CD4-positive, alpha-beta T cell treated with Interleukin-12 subunit alpha and Interleukin-12 subunit beta, for 1 hour (primary cell): ENCODE measurements at places on chromosomes 1 and 21.

DNA sequence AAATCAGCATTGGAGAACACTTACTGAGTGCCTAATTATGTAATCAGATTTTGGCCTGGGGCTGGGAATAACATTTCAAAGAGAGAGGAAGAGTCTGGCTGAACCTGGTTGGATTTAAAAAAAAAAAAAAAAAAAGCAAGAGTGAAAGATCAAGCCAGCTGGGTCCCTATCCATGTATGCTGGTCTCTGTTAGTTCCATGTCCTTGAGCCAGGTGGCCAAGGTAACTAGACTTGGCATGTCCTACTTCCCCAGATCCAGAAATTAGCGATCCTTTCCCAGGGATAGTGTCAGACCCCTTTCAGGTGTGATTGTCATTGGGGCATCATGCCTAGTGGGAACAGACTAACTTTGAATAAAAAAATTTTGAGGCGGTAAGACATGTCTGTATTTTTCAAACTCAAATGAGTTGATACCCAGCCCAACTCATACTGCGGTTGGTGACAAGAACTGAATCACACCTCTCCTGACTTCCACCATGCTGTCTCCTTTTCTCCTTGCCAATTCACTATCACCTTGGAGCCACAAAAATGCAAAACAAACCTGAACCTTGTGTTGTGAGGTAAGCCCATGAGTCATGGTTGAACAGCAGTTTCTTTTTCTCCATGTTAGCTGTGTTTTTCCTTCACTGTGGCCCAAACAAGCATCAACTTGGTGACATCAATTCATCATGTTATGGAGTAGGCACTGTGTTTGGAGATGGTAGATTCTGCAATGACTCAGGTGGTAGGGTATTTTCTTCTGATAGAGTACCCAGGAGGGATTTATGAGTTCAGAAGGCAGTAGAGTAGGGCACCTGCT, 24.5 kb upstream of the PPP2R5A start:
- no peak for DNase-seq

DNA sequence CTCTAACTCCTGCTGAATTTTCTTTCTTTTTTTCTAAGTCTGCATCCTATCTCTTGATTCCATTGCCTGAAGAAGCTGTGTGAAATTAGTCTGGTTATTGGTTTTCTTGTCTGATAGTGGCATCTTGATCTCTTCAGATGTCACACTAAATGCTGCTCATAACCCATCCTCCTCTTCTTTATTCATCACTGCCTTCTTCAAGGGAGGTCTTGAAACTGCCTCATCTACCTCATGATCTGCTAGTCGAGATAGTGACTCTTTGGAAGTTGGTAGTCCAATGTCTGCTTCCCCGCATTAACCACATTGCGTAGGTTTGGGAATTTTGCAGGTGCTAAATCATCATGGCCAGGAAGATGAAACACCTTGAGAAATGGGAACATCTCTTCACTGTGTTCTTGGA, 15.7 kb downstream of the DYRK3 start:
- DNase-seq = no peak

GRCh38 chr1:189616893-189617292, 860.8 kb downstream of the BRINP3 start:
- no peak for DNase-seq

DNA sequence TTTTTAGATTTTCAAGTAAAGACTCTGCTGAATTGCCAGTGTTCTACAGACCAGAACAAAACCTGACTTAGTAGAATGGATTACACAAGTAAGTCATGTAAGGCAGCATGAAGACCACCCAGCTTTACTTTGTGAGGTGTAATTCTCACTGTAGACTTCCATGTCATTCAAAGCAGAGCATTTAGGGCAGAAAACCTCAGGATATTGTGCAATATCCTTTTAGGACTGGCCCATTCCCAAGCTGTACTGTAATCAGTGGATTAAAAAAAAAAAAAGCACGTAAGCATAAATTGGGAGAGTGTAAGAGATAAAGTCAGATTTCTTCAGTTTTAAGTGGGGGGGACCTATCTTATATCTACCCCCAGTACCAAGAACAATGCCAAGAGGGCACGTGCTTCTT, 380.5 kb upstream of the PRMT6 start:
- DNase-seq = no peak

GRCh38 chr1:14740016-14740415, 141.5 kb downstream of the KAZN start:
- no peak for DNase-seq

DNA sequence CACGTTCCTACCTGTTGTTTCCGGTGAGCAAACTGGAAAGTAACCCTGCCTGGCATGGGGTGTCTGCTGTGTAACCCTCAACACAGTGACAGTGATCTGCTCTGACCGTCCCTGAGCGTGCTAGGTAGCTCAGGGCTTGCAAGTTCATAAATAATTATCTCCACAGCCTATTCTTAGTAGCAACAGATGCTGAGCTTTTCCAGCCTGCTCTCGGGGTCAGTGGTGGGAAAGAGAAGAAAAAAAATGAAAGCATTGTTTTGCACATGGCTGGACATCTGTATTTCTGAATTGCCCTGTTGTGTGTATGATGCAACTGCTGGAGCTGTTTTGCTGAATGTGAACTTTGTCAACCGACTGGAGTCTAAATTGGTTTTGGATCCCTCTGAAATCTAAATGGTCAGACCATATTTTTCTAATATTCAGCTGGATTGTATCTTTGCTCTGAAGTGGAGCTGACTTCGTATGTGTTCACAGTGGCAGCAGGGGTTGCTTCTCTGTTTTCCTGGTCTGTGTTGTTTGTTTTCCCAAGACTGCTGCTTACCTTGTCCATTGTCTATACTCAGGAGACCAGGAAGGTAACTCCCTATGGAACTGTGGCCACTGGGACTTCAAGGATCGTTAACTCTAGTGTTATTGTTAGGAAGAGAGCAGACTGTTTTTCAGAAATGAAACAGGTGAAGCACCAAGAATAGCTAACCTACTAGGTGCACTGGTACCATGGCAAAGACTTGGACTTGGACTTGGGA, 27.0 kb downstream of the TGFB2 start:
- DNase-seq = no peak

DNA sequence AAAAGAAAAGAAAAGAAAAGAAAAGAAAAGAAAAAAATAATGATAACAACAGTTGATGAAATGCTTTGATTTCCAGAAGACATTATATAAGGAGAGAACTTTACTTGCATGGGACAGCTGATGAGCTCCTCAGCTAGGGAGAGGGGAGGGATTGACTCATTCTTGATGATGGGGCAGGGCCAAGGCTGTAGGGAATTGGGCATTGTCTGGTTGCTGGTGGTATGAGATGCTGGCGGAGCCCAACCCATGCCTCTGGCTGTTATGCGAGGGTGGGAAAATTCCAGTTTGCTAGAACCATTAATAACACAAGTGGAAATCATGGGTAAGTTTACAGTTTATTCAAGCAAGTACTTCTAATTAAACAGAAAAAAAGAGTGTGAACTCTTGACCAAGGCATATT, 36.0 kb upstream of the KIF26B start:
- no peak for DNase-seq

DNA sequence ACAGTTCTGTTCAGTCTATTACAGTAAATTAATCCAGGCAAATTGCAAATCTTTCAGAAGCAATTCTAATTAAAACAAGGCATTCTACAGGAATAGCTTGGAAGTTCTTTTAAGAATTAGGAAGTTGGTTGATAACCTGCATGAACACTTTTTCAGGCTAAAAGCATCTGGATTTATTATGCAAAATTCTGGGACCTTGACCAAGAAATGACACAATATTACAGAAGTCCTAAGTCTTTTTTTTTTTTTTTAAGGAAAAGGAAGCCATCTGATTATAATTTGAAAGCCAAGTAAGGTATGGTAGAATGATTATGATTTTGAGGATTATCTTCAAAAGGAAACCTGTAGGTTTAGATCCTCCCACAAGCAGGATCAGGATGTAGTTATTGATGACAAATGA, 74.7 kb upstream of the KCNK2 start:
- no peak for DNase-seq

DNA sequence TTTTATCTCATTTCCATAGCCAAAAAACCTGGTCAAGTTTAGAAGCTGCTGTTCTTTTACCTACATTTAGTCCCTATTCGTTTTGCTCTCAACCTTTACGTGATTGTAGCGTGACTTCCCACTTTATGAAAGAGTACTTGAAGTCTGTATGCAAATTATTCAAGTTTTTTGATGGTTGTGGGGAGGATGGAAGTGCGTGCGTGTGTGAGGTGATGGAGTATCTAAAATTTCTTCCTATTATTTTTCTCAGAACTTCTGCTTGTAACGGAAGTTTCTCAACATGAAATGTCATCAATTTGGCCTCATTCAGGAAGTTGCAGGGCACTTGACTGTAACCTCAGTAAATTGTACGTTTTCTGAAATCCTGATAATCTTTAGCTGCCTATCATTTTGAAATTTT, 64.0 kb downstream of the SAMSN1 start:
- DNase-seq = peak; percentile 45

GRCh38 chr1:203117611-203118575, 9.6 kb upstream of the ADORA1 start:
- peak; percentile 4 for DNase-seq

GRCh38 chr1:6171548-6172124, 8.5 kb downstream of the CHD5 start:
- DNase-seq = no peak

DNA sequence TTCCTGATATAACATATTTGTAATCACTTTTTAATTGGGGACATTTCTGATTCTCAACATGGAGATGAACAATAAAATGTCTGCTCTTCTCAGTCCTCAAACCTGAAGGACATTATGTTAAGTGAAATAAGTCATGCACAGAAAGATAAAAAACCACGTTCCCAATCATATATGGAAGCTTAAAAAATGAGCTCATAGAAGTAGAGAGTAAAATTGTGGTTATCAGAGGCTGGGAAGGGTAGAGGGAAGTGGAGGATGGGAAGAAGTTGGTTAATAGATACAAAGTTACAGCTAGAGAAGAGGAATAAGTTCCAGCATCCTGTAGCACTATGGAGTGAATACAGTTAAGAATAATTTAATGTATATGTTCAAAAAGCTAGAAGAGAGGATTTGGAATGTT, 1.5 kb upstream of the CD48 start:
- no peak for DNase-seq

- no peak for DNase-seq
These were observed at the start of gene IVL for GRCh38 chr1:152907686-152908601. Gene IVL, plus strand, starts transcription at chr1:152908546. Its CDS starts 1,252 bp downstream, at chr1:152909798.

DNA sequence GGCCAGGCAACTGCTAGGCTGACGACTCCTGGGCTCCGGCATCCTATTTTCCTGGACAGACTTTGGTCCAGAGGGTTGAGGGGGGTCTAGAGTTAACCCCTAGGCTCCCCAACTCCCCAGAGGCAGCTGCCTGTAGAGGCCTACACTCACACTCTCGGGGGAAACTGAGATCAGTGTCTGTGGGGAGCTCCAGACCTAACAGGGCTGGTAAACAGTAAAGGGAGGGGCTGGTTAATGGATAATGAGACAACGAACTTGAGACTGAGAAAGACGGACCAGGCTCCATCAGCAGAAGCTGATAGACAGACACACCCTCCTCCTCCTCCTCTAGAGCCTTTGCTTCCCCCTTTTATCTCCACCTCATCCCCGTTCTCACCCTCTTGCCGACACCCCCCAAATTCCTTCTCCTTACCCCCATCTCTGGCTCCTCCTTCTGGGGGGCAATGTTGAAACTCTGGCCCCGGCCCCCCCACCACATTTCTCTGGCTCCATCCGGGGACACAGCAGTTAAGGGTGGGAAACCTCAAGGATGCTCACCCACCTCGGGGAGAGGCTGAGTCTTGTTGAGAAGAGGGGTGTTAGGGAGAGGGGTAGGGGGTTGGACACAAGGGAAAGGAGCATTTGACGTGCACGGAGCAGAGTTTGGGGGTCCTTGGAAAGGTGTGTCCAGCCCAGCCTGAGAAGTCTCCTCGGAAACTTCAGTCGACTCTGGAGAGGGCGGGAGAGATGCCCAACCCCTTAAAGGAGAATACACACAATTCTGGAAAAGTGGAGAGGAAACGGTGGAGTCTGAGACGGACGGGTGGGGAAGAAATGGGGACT, at the start of gene MTMR11:
MTMR11 (minus strand) TSS at position 710 of the 822 bp plus-strand sequence; CDS start at position 478, 232 bp downstream.
- no peak for DNase-seq

- DNase-seq = no peak
These were observed 199.4 kb downstream of the ZC3H11B start for GRCh38 chr1:219413536-219413935.

DNA sequence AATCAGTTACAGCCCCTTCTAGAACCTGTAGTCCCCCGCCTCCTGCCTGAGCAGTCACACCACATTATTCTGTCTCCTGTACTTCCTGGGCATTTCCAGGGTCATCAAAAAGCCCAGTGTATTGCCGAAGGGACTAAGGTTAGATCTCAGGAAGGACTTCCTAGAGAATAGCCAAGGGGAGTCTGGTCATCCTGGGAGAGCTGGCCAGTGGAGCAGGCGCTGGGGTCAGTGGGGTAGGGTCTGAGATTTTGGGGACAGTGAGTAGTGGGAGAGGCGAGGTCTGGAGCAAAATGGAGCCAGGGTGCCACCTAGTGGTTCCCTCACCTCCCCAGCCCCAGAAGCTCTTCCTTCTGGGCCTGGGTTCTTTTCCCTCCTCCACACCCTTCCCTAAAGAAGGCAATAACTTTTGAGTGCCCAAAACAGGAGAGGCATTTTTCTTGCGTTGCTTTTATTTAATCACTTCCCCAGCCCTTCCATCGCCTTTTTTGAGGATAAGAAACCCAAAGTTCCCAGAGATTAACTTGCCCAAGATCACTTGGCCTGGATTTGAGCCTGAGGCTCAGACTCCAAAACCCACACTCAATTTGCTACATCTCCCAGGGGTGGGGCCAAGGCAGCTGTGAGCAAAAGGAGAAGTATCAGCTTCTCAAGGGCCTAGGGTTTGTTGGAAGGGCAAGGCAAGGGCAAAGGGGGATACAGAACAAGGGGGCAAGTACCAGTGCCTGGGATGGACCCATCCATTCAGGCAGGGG, 7.3 kb upstream of the PMVK start:
- peak; percentile 53 for DNase-seq

- no peak for DNase-seq
These were observed 949 bp downstream of the KRTAP10-1 start for GRCh38 chr21:44539046-44539445.

GRCh38 chr1:28640766-28641165, 2.1 kb downstream of the TAF12 start:
- DNase-seq = peak; percentile 54

GRCh38 chr1:201396861-201397464, 2.2 kb downstream of the LAD1 start:
- no peak for DNase-seq

DNA sequence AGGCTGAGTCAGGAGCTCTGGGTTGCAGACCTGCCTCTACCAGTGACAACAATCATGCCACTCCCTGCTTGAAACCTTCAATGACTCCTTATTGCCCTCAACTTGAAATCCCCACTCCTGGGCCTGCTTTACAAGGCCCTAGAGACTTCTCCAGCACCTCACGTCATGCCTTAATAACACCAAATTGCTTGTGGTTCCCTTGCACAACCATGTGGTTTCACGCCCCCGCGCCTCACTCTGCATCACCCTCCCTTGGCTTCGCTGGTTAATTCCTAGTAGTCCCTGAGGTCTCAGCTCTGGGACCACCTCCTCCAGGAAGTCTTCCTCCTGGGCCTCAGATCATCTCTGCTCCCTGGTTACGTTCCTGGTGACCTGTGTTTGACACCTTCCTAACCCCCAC, 33.0 kb downstream of the EPHA2 start:
- peak; percentile 34 for DNase-seq
